ENCODE measurements at places on chromosomes 1 and 21.

DNA sequence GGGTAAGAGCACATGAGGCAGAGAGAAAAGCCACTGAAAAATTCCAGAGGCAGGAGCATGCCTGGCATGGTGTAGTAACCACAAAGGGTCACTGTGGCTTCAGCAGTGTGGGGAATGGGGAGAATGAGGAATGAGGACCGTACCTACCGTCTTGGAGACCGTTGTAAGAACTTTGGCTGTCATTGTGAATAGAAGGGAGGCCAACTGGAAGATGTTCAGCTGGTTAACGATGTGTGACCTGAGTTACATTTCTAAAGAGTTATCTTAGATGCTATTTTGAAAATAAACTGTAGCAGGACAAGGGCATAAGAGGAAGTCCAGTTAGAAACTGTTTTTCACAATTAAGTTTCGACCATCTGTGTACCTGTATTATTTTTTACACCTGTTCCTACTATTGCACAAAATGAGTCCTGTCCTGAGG is 365.5 kb upstream of the SGIP1 start:
- no peak for DNase-seq

DNA sequence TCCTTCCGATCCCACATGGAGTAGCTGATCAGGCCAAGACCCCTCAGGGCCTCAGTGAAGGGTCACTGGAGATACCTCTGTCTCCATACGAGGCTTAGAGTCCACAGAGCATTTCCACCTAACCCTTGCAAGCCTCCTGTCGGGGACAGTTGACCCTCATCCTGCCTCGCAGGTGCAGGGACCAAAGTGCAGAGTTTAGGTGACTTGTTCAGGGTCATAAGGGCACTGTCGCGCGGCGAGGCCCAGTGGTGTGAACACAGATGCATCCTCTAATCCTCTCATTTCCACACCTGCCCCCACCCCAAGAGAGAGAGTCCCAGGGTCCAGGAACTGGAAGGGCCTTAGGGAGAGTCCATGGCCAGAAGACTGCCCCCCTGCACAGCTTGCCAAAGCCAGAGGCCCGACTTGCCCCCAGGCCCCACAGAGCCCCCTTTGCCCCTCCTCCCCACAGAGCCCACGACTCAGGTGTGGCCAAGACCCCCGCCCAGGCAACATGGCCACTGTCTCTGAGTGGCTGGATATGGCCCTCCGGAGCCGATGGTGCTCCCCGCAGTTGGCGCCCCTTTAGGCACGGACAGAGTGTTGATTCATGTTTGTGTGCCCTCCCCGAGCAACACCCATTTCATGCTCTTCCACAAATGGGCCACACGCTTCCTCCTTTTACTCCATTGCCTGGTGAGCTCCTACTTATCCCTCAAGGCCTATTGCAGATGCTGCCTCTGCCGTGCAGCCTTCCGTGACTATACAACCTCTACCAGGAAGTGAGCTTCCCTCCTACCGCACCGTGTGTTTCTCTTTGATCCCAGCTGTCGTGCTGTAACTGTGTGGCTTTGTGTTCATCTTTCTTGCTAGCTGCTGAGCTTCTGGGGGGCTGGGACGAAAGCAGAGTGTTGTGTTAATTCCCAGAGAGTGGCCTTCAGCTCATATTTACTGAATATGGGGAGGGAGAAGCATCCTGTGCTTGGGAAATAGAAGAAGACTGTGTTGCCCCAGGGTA is 1.7 kb downstream of the TRPM2 start:
- DNase-seq: no peak

GRCh38 chr1:67741736-67742135 is 56.7 kb downstream of the GADD45A start:
- no peak for DNase-seq

GRCh38 chr1:167455786-167456446 is 62.4 kb downstream of the CD247 start:
- peak; percentile 31 for DNase-seq

DNA sequence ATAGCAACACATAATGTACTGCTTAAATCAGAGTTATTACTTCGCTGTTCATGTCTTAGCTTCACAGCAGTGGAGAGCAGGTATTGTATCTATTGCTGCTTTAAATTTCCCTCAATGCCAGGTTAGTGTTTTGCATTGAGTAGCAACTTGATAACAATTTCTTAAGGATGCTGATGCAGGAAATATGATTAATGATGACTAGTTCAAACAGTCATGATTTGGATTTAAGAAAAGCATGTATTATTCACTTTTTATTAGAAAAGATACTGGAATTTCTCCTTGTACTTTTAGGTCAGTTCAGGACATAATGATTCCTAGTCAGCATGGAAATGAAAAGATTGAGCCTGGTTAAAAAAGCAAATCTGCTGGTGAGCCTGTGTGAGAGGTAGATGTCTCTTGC is 67.2 kb upstream of the ARHGAP29 start:
- no peak for DNase-seq

DNA sequence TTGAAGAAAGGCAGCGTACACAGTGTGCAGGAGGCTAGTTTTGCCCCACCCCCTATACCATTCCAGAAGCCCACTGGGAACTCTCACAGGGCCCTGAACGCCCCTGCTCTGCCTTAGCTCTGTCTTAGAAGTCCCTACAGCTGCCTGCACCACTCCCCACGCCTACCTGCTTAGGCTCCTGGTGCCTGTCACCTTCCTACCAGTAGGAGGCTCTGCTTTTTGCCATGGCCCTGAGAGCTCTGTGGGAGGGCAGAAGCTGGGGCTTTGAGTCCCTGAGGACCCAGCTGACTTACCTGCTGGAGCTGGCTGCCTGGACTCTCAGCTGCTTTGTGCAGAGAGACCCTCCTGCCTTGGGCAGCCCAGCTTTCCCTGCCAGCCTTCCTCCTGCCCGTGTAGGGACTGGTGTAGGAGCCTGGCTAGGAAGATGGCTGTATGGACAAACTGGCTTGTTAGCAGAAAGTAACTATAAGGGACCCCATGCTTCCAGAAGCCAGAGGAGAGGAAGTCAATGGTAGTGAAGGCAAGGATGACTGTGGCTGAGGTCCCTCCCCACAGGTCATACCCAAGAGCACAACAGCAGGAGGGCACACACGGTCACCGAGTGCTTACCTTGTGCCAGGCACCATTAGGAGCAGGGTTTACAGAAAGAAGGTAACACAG is 9.8 kb upstream of the CELSR2 start:
- no peak for DNase-seq

DNA sequence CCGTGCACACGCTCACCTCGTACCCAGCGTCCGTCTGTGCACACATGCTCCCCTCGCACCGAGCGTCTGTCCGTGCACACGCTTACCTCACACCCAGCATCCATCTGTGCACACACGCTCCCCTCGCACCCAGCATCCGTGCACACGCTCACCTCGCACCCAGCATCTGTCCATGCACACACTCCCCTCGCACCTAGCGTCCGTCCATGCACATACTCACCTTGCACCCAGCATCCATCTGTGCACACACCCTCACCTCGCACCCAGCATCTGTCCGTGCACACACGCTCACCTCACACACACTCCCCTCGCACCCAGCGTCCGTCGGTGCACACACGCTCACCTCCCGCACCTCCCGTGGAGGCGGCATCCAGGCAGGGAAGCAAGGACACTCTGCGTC is 24.4 kb upstream of the COL18A1 start:
- DNase-seq: no peak

GRCh38 chr1:169509354-169509753 is 23.6 kb upstream of the SLC19A2 start:
- no peak for DNase-seq

DNA sequence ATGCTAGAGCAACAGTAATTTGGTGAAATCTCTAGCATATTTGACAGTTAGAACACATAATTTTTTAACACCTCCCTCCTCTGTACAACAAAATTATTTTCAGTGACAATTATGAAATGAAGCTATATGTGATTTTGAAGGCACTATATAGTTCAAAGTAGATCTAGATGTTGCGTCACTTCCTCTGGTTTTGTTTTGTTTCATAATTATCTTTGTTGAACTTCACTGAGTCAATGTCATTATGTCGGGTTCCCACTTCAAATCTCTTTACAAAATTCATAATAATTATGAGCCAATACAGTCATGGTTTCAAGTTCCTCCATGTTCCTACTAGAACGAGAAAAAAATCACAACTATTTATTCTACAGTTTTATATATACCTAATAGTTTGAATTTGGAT is 254.8 kb upstream of the PLXNA2 start:
- no peak for DNase-seq

DNA sequence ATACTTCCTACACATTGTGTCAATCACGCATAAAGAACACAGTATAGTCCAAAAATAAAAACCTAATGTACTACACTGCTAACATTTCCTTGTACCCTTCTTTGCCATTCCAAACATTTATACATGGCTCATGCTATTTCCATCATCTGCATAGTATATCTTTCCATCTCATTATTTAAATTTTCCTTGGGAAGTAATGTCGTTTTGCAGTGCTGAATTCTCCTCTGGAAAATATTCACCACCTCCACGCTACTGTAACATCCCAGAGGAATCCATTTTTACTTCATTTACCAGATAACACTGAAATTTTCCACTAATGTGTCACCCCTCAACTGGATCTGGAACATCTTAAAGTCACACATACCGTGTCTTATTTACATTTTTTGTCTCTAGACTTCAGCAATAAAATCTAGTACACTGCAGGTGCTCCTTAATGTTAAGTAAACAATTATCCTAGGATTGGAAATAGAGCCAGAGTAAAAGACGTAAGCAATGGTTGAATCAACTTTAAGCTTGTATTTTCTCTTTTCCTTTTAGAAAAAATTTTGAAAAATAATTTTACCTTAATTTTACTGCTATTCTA is 881.0 kb downstream of the AMY1C start:
- DNase-seq: no peak

- DNase-seq: no peak
Observed at GRCh38 chr1:156748670-156749418, 2.6 kb downstream of the HDGF start.

GRCh38 chr1:157399984-157400382 is 152.3 kb downstream of the FCRL5 start:
- DNase-seq: no peak

GRCh38 chr1:41232305-41232704 is 9.8 kb downstream of the SCMH1 start:
- no peak for DNase-seq

DNA sequence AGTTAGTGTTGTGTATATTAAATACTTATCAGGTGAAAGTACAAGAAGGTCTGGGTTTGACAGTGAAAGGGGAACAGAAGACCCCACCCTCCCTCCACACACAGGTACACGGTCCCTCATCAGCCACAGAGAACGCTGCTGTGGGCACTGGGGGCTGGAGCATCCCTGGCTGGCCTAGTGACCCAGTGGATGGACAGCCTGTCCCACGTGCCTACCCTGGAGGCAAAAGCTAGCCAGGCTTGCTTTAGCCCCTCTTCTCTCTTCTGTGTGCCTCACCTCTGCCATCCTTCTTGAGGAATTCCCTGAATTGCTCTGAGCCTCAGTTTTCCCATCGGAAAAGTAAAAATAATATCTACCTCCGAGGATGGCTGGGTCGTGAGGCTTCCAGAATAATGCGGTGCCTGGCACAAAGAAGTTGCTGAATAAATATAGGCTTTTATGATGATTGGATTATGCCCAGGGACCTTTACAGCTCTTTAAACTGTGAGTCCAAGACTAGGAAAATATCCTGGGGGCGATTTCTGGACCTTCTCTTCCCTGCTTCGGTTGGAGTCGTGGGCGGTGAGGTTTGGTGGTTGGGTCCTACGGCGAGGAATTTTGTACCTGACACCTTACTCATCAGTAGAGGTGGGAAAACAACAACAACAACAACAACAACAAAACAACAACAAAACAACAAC is 918 bp downstream of the IFNLR1 start:
- no peak for DNase-seq

DNA sequence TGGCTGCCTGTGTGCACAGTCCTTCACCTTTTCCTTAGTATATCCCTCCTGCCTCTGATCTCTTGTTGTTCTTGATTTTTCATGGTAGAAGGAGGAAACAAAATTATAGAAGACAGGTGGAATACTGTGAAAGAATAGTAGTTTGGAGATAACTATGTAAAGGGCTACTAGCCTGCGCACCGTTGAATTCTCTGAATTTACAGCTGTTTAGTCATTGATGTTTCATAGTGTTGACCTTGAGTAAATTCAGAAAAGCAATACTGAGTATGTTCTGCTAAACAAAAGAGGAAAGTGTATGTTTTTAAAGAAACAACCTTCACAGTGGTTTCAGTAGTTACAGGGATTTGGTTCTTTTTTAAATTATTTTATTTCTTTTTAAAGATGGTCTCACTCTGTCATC is 18.1 kb downstream of the CAMTA1 start:
- no peak for DNase-seq

- no peak for DNase-seq
Observed at GRCh38 chr21:29056005-29056404, 17.4 kb downstream of the CCT8 start.

DNA sequence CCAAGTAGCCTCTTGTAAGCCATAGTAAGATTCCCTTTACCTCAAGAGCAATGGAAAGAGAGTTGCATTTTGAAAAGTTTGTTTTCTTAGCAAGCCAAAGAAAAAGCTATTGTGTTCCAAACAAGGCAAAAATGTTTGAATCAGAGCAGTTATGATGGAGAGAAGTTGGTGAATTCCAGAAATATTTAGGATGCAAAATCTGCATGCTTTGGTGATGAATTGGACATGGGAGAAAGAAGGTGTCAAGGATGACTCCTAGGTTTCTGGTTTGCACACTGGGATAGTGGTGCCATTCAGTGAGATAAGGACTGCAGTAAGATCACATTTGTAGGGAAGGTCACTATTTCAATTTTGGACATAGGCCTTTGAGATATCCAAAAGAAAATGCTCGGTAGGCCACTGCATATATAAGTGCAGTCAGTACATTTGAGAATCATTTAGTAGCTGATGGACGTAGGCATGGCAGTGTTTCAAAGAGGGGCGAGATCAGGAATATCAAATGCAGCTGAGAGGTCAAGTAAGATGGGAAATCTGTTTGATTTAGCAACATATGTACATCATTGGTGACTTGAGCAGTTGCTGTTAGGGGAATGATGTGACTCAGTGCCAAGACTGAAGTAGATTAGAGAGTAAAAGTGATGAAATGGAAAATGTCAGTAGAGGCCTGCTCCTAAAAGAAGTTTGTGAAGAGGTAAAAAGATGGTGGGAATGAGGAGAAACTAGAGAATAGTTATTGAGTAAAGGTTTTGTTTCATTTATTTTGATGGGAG is 33.9 kb upstream of the GPR25 start:
- no peak for DNase-seq

DNA sequence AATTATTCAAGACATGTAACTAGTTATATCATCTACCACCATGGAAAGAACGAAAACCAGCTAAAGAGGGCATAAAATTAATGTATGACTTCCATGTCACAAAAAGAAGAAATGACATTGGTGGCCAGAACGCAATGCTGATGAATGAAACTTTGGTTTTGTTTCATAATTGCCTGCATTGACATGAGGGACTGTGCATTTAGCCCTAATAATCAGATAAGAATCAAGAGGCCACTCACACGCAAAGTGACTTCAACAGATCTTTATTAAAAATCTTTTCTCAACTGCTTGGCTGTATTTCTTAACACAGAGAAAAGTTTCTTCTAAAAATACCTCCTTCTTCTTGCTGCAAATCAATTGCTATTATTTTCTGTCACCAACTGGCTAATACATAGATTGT is 184.7 kb upstream of the RUNX1 start:
- DNase-seq: no peak

GRCh38 chr1:201597551-201598230 is 58.8 kb downstream of the NAV1 start:
- no peak for DNase-seq

GRCh38 chr21:21969211-21969610 is 971.0 kb downstream of the NCAM2 start:
- no peak for DNase-seq

- no peak for DNase-seq
Observed at GRCh38 chr21:25461725-25462124, 145.6 kb downstream of the MRPL39 start.
